Stimulated activated CD4-positive, alpha-beta T cell treated with anti-CD3 and anti-CD28 coated beads, Interleukin-12 subunit alpha, Interleukin-12 subunit beta, amount 100 ng/mL, for 48 hours (primary cell): ENCODE measurements at places on chromosomes 6 and 20.

GRCh38 chr6:89640804-89641203 is 2.3 kb upstream of the LYRM2 start:
- DNase-seq, result no peak

DNA sequence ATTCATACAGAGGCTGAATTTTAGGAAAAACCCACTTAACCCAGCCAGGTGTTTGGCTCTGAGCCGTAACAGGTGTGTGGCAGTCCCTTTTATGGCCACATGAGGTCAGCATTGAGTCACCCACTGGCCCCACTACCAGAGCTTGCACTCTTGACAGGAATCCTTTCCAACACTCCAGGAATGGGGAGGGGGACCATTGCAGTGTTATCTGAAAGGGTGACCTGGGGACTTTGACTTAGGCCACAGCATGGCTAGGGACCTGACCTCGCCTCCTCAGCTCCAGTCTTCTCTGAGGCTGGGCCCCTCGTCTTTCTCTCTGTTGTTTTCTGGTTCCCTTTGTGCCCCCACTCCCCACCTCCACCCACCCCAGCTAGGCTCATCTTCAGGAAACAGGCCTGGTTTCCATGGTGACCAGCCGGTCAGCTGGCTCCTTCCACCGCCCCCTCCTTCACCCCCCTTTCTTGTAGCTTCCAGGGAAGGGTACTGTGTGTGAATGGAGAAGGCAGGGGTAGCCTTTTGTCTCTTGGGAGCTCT is 2.1 kb upstream of the TMEM151B start:
- DNase-seq, result peak; percentile 69

DNA sequence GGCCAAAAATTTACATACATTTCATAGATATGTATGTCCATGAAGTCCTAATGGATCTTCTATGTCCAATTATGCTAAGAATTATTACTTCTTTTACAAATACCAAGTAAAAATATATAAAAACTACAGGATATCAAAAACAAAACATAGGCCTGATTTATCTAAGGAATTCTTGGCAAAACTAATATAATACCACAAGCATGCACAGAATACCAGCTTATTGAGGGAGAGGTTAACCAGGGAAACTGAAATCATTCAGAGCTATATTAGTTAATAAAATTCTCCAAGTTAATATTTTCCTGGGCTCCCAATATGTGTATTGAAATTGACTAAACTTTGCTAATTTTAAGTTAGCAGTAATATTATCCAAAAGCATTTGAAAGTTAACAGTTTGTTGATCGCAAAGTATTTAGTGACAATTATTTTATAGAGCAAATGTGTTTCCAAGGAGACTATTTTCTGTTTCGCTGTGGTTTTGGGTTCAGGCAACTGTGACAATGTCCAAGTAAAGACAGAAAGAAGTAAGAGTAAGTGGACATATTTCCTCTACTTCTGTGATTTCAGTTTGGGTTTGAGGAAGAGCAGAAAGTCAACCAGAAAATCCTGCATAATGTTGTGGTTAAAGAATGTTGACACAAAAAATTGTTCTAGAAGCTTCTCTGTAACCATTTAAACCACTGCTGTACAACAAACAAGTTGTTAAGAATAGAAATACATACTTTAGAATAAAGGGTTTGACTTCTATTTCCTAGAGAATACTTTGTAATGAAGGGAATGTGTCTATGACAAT is 167.4 kb downstream of the COL21A1 start:
- no peak for DNase-seq

GRCh38 chr20:21358737-21359136 is 38.6 kb downstream of the NKX2-4 start:
- no peak for DNase-seq

DNA sequence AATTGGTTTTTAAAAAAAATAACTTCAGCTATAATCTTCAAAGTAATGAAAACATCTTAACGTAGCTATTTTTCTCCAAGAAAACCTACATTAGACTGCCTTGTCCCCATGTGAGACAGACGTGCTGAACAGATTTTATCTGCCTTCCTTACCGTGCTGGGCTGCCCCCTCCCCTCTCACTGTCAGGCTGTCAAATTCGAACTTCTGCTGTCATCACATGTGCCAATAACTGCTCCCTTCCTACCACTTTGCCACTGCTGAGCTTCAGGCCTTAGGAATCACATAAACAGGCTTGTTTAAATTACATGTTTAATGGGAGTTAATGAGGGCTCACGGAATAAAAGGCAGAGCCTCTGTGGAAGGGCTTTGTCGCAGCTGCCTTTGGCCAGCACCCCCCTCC is 77.0 kb upstream of the NHSL1 start:
- no peak for DNase-seq

GRCh38 chr6:44284121-44284520 is 13.9 kb downstream of the TMEM151B start:
- DNase-seq, result no peak

DNA sequence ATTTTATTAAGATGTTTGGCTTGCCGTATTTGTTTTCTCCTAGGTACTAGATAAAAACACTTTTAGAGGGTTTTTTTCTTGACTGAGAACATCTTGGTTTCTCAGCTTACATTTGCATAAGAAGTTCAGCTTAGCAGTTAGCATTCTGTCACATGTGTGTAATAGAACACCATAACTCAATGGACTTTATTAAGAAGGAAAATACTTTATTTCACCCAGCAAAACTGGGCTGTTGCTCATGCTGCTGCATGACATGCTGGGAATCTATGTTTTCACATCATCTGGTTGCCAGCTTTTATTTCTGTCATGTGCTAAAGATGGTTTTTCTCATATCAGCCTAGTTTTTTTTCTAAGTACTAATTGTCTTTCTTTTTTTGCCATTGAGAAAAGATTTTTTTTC is 144.6 kb downstream of the UTRN start:
- no peak for DNase-seq

- no peak for DNase-seq
Observed at GRCh38 chr6:107712237-107712664, 111.9 kb downstream of the SCML4 start.

GRCh38 chr20:39758876-39759275 is 796.7 kb downstream of the DHX35 start:
- no peak for DNase-seq

DNA sequence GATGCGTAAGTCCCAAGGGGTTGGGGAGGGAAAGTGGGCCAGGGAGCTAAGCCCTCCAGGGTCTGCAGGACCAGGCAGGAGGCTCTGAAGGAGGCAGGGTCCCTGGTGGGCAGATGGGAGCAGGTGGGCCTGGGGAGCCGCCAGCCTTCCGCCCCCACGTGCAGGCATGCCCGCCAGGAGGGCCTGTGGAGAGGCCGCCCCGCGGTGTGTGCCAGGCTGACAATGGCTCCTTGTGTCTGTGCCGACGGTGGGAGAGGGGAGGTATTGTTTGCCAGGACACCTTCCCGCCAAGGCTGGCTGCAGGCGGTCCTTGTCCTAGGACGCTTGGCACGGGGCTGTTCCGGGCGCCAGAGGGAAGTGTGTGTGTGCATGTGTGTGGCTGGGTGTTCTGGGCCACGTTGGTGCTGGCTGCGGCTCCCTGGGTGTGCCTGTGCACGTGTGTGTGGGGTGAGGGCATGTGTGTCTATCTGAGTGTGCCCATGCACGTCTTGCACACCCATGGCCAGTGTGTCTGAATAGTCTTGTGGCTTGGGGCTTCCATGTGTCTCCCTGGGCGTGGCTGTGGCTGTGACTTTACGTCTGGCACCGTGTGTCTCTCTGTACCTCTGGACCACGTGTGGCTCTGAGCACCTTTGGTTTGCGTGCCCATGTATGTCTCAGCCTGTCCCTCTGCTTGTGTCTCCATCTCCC is 153.0 kb downstream of the CEBPB start:
- no peak for DNase-seq

- no peak for DNase-seq
Observed at GRCh38 chr6:36955671-36956445, 1.3 kb downstream of the PI16 start.

DNA sequence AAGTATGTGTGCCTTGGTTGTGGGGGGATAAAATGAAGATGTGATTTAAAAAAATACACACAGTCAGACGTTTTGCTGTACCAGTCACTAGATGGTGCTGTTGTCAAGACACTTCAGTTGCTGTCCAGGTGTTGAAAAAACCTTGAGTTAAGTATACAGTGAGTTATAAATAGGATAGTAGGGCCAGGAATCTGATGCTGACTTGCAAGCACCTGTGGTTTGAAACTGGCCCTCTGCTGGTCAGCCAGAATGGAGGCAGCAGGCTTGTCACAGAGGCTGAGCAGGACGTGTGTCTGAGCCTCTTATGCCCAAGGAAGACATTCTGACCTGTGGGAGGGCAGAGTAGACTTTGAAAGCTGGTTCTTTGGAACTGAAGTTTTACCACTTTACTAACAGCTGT is 27.8 kb downstream of the RNF8 start:
- peak; percentile 5 for DNase-seq

GRCh38 chr6:155154158-155154830 is 109.5 kb upstream of the CLDN20 start:
- DNase-seq, result no peak

GRCh38 chr6:52554684-52555280 is 22.1 kb downstream of the TRAM2 start:
- DNase-seq, result no peak

DNA sequence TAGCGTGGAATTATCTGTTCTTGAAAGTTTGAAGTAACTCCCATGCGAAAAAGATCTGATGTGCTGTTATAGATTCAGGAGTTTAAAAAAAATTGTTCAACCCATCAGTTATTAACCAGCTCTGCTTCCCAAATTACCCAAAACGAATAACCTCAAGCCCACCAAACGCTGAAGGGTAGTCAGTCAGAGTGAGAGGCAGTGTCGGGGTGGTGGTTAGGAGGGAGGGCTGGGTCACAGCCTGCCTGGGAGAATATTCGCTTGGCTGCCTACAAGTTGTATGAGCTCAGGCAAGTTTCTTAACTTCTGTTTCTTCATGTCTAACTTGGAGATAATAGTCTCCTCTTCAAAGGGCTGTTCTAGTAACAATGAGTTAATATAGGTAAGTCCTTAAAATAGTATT is 114.6 kb downstream of the JPH2 start:
- no peak for DNase-seq

DNA sequence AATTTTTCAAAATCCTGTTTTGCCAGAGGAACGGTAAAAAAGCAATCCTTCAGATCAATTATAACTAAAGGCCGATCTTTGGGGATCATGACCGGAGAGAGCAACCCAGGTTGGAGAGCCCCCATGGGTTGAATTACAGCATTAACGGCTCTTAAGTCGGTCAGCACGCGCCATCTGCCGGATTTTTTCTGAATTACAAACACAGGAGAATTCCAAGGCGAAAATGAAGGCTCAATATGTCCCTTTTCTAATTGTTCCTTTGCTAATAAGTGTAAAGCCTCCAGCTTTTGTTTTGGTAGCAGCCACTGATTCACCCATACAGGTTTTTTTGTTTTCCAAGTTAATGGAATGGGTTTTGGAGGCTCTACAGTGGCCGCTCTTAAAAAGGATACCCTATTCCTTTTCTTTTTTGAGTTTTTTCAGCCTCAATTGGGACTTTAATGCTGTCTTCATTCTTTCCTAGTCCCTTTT is 16.9 kb upstream of the PTCRA start:
- peak; percentile 90 for DNase-seq

- DNase-seq, result no peak
Observed at GRCh38 chr6:36688739-36689075, 8.9 kb upstream of the RAB44 start.

DNA sequence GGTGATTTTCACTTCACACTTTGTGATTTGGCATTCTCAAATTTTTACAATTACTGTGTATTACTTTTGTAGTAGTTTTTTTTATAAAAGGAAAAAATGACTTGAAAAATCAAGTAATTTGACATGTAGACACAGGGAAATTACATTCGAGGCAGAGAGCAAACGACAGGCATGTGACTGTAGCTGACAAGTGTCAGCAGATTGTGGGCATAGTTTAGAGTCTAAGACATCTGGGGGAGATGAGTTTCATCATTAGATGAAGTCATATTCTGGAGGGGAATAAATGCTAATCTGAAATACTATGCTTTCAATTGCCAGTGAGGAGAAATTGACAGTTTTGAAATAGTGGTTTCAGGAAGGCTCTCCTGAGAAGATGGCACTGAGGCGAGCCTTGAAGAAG is 126.0 kb downstream of the MTHFD1L start:
- DNase-seq, result no peak

DNA sequence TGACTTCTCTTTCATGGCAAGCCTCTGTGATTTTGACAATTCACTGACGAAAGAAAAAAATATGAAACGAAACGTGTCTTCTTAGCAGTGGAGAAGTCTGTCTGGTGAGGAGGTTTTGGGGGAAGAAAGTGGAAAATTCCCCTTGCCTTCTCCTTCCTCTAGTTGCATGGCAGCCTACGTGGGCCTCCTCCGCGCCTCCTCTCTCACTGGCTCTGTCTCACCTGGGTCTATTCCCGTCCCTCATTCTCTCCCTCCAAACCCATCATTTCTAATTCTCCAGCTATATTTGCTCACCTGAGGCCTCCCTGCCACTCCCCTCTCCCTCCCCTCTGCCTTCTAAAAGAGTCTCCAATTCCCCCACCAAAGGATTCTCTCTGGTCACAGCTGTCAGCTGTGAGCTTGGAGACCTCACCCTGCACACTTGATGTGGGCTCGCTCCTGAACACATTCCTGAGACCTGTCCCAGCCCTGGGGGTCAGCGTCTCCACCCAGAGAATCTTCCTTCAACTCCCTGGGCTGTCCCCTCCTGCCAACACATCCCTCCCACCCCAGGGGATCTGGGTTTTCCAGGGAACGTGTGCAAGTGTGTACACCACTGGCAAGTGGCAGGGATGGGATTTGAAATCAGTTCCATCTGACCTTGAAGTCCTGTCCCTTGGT is 159.6 kb upstream of the PMEPA1 start:
- no peak for DNase-seq

GRCh38 chr6:47663462-47664216 is 34.7 kb upstream of the ADGRF4 start:
- no peak for DNase-seq

DNA sequence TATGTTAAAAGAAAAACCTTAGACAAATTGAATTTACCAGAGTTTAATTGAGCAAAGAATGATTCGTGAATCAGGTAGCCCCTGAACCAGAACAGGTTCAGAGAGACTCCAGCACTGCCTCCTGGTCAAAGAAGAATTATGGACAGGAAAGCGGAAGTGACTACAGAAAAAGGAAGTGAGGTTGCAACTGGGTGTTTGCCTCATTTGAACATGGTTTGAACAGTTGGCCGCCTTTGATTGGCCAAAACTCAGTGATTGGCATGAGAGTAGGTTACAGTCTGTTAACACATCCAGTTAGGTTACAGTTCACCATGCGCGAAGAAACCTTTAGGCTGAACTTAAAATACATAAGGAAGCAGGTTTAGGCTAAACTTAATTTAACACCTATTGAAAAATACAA is 248.8 kb downstream of the TFAP2A start:
- DNase-seq, result no peak

DNA sequence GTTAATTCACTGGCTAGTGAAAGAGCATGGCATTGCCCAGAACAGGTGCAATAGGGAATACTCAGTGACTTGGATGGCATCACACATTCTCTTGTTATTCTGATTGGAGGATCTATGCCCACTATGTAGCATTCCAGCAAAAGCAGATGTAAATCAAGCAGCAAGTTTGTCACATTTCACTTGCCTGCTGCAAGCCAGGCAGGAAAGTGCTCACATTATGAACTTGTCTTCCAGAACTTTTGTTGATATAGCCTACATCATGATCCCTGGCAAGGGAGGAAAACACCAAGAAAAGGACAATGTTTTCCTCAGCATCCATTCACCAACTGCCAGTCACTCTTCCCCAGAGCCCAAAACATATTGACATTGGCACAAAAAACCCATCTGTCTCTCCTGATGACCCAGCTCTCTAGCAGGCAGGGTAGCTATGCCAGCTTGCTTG is 77.8 kb downstream of the ARHGAP18 start:
- DNase-seq, result no peak

GRCh38 chr6:54097753-54098152 is 13.5 kb upstream of the MLIP start:
- no peak for DNase-seq
